ENCODE measurements at places on chromosomes 2 and 18. TPM values are rescaled to one million over a fixed set of nuclear protein-coding genes. Genes with fewer than 3 reads are reported as not detected.
A peak's percentile ranks its signal among the peaks of the same experiment; 100 is the strongest.

CCDC85A gene
- polyA plus RNA-seq = 1.3 TPM

- peak; percentile 11 for DNase-seq
Measured at GRCh38 chr2:175282300-175282699, 100.8 kb upstream of the ATP5MC3 start.

CHST10 gene
- polyA plus RNA-seq = 21.7 TPM

DNA sequence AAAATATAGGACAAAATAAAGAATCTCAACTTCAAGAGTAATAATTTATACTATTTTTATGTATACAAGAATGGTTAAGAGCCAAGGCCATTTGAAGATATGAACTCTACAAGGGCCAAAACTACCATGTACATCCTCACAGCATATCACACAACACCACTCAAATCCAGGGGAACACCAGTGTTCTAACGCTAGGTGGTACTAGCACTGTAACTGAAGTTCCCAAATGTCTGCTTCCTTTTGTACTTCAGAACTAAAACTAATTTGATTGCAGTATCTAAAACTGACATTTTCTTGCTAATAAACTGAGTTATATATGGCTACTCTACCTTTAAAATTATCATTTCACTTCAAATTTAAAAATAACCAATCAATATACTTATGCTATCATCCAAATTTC, 47.0 kb downstream of the REV1 start:
- no peak for DNase-seq

STK36 gene
- polyA plus RNA-seq = 61.2 TPM

GRCh38 chr2:238119756-238120462, 18.6 kb upstream of the KLHL30 start:
- no peak for DNase-seq

GRCh38 chr18:22439447-22439846, 21.7 kb upstream of the CTAGE1 start:
- DNase-seq = no peak

DNA sequence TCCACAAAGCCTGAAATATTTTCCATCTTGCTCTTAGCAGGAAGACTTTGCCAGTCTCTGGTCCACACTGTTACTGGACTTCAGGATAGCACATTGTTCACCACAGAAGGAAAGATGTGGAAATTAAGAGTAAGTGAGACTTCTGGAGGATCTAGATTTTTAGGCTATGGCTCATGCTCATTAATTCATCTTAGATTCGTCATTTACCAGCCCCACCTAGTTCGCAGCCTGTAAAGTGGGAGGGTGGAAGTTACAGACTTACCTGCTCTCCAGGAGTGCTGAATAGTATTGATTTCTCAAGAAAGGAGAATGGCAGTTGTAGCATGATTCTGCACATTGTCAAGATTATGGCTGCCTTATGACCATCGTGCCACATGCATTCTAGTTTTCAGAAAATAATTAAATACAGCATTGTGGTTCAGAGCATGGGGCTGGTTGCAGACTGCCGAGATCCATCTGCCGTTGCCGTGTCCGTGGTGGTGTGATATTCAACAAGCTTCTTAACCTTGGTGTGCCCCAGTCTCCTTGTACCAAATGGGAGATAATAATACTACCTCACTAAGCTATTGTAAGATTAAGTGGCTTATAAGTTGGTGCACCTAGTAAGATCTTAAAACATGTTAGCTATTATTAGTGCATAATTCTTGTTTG, 56.8 kb downstream of the RNF144A start:
- DNase-seq = no peak

ZAP70 gene
- 2.1 TPM for polyA plus RNA-seq

GRCh38 chr2:182291296-182291695, 135.5 kb downstream of the PDE1A start:
- no peak for DNase-seq

MDH1B gene
- polyA plus RNA-seq = 1.4 TPM

- DNase-seq = no peak
Measured at GRCh38 chr2:20390524-20391123, 40.0 kb upstream of the PUM2 start.

DNA sequence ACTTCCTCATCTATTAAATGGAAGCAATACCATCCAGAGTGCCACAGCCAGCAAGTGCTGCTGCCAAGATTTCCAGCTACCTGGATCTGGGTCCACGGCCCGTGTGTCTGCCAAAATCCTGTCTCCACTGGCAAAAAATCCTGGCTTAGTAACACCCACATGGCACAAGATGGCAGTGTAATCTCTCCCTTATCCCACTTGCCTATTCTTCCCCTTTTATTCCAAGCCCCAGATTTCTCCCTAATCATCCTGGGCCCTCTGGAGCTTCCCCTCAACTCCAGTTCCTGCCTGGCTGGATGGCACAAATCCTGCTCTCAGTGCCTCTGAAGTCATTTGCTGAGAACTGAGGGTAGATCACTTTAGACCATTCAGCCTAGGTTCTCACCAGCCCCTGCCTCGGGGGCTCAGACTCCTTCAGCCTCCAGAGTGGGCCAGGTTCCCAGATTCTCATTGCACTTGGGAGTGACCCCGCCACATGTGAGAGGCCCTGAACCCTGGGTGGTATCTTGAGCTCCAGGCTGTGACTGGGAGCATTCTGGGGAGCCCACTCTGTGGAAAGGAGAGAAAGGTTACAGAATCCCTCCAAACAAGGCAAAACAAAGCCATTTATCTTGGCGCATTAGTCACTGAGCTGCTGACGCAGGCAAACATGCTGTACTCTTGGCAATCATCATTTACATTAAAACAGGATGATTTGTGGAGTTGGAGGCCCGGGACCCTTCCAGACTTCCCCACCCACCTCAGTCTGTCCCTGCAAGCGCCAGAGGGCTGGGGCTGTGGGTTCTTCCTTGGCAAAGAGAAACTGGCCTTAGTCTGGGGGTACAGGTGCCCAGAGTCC, 325.8 kb downstream of the DYSF start:
- no peak for DNase-seq

- DNase-seq = no peak
Measured at GRCh38 chr2:17816396-17817245, at the start of gene MSGN1. MSGN1 (plus strand) TSS chr2:17816460; CDS start chr2:17816519, 59 bp downstream.
